CD14-positive monocyte (primary cell): ENCODE measurements at places on chromosomes 5 and 9.

GRCh38 chr9:130908878-130909355, 12.3 kb upstream of the QRFP start:
- H3K27ac ChIP-seq: no peak overlapping the region
- H3K27me3 ChIP-seq: no peaks in the 10 kb centered on the region
- H3K4me3 ChIP-seq: no peak overlapping the region

GRCh38 chr9:113247640-113248039, 26.3 kb downstream of the SLC31A1 start:
- no peaks in the 10 kb centered on the region for H3K27me3 ChIP-seq
- no peak overlapping the region for H3K27ac ChIP-seq
- no peak overlapping the region for H3K4me3 ChIP-seq

DNA sequence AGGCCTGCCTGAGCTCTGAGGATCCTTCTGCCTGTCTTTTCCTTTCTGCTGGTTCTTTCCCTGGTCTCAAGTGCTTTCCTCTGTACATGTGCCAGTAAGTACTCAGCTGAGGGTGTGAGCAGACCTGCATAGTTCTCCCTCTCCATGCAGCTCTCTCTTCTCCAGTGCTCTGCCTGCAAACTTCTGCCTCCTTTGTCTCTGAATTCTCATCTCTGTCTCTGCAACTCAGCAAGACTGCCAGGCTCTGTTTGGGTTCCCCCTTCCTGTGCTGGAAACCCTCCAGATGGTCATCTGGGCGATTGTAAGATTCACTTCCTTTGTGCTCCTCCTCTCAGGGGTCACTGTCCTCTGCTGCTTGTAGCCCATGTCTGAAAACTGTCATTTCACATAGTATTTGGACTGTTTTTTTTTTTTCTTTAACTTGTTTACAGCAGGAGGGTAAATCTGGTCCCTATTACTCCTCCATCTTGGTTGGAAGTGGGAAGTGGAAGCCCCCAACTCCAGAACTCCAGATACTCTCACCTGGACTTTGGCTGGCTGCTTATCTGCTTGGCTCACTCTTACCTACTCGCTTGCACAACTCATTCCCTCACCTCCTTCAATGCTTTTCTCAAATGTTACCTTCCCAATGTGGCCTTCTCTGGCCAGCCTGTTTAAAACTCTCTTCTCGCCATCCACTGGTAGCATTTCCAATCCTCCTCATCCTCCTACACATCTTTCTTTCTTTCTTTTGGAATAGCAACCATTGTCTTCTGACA, 175.3 kb upstream of the TBC1D2 start:
- H3K27me3 ChIP-seq: no peaks in the 10 kb centered on the region
- H3K4me3 ChIP-seq: no peak overlapping the region
- H3K36me3 ChIP-seq: no peaks in the 10 kb centered on the region
- DNase-seq: no peak
- H3K4me1 ChIP-seq: no peaks in the 10 kb centered on the region
- H3K27ac ChIP-seq: no peak overlapping the region

GRCh38 chr9:7841831-7842230, 42.3 kb upstream of the DMAC1 start:
- H3K27me3 ChIP-seq: no peaks in the 10 kb centered on the region
- H3K4me1 ChIP-seq: no peaks in the 10 kb centered on the region
- H3K4me3 ChIP-seq: no peak overlapping the region

DNA sequence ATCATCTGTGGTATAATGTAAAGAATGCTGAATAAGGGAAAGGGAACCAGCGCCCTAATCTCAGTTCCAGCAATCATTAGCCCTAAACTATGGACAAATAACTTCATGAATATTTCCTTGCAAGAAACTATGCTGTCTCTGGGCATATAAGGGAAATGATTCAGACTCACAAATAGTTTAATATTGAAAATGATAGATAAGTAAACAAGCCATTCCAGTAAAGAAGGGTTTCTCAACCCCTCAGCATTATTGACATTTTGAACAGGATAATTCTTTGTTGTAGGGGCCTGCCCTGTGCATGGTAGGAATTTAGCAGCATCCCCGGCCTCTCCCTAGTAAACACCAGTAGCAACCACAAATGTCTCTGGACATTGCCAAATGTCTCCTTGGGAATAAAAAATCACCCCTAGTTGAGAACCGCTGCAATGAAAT, 23.8 kb downstream of the C5 start:
- H3K27ac ChIP-seq: no peak overlapping the region
- DNase-seq: no peak
- no peaks in the 10 kb centered on the region for H3K36me3 ChIP-seq
